ENCODE measurements at places on chromosomes 7 and 10. TPM values are rescaled to one million over a fixed set of nuclear protein-coding genes. Genes with fewer than 3 reads are reported as not detected.

GRCh38 chr7:24227068-24227467, 56.9 kb upstream of the NPY start:
- H3K4me3 ChIP-seq, result no peak overlapping the region
- H3K36me3 ChIP-seq, result peaks cover 1% of the 10 kb centered on the region
- no peak overlapping the region for H3K27ac ChIP-seq
- peaks cover 29% of the 10 kb centered on the region for H3K27me3 ChIP-seq

- no peaks in the 10 kb centered on the region for H3K36me3 ChIP-seq
- no peak for DNase-seq
- no peak overlapping the region for H3K4me3 ChIP-seq
- H3K27me3 ChIP-seq, result no peaks in the 10 kb centered on the region
- no peaks in the 10 kb centered on the region for H3K4me1 ChIP-seq
Measured at GRCh38 chr7:34224281-34224680, 318.9 kb downstream of the BMPER start.

DNA sequence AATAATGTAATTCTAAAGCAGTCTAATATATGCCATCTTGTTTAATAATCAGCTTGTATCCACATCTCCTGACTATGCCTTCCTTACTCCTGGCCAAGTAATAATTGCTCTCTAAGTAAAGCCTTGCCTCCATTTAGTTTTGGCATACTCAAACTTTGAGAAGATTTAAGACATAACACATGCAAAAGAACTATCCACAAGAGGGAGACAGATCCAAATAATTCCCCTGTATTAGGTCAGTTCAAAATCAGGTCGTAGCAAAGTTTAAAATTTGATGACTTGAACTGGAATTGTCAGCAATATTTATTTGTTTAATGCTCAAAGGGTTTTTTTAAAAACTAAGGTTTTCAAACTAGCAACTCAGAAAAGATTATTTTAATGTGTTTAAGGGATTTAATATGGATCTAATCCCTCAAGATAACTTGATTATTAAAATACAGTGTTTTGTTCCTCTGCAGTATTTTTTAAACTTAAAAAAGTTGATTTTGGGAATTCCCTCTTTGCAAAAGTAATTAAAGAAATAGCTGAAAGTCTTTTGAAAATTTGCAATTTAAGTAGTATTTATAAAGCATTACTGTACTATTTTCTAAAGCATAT, 95.3 kb downstream of the HDAC9 start:
- H3K36me3 ChIP-seq, result no peaks in the 10 kb centered on the region
- peaks cover 2% of the 10 kb centered on the region for H3K27me3 ChIP-seq
- no peaks in the 10 kb centered on the region for H3K4me1 ChIP-seq

DNA sequence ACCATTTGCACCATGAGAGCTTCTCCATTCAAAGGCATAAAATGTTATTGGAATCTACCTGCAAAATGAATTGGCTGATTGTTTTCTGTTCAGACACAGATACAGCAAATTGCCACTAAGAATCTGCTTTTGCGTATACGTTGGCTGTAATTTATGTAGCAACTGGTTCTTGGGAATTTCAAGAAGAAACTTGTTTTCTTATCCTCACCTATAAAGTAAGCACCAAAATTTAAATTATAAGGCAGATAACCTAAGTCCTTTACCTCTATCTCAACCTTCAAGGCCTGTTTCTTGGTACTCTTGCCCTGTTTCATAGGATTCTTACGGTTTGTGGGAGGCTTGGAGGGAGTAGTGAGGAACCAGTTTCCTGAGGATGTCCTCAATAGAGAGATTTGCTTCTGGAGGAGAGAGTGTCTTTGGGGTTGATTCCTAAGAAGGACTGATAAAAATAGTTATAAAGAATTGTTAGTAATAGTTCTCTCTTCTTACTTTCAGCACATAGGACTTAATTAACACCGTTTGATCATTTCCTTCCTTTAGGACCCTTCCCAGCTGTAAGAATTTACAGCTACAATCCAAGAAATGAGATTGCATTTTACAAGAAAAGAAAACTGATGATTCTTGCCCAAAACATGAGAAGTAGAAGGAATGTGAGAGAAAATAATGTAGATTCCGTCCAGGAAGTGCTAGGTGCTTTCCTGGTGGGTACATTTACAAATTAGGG, 2.0 kb downstream of the STAMBPL1 start:
- H3K4me1 ChIP-seq, result peaks cover 60% of the 10 kb centered on the region
- H3K4me3 ChIP-seq, result peak overlapping the region; percentile 94
- no peaks in the 10 kb centered on the region for H3K27me3 ChIP-seq

DNA sequence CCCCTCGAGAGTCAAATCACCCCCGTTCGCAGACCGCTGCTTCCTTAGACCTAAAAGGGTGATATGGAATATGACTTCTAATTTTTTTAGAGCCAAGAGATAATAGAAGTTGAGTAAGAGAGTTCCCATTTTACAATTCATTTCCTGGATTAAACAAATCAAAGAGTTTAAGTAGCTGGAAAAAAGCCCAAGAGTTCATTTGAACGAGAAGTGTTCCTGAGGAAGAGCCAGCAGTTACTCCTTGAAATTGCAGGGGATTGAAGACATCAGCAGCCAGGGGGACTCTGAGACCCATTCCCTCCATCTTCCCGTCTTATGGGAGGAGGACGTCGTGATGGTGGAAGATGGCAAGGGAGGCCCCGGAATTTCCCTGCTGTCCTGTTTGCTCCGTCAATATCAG, 277.0 kb downstream of the WDR11 start:
- no peak overlapping the region for H3K4me3 ChIP-seq
- no peak overlapping the region for H3K27ac ChIP-seq
- no peak for DNase-seq

- H3K36me3 ChIP-seq, result no peaks in the 10 kb centered on the region
- no peak for DNase-seq
- no peaks in the 10 kb centered on the region for H3K27me3 ChIP-seq
- no peaks in the 10 kb centered on the region for H3K4me1 ChIP-seq
- H3K27ac ChIP-seq, result no peak overlapping the region
Measured at GRCh38 chr10:129845111-129845753, 118.8 kb downstream of the EBF3 start.

GRCh38 chr7:152435384-152436110, at the start of gene KMT2C:
Gene KMT2C (minus strand): TSS chr7:152436003. CDS start chr7:152435786, 217 bp downstream.
- H3K4me3 ChIP-seq, result peak within 1 kb of the TSS; percentile 86
- peaks cover 16% of the 10 kb centered on the region for H3K4me1 ChIP-seq
- H3K27me3 ChIP-seq, result no peaks in the 10 kb centered on the region
- peak; percentile 72 for DNase-seq
- peak within 1 kb of the TSS; percentile 85 for H3K27ac ChIP-seq
- no peaks in the 10 kb centered on the region for H3K36me3 ChIP-seq

DNA sequence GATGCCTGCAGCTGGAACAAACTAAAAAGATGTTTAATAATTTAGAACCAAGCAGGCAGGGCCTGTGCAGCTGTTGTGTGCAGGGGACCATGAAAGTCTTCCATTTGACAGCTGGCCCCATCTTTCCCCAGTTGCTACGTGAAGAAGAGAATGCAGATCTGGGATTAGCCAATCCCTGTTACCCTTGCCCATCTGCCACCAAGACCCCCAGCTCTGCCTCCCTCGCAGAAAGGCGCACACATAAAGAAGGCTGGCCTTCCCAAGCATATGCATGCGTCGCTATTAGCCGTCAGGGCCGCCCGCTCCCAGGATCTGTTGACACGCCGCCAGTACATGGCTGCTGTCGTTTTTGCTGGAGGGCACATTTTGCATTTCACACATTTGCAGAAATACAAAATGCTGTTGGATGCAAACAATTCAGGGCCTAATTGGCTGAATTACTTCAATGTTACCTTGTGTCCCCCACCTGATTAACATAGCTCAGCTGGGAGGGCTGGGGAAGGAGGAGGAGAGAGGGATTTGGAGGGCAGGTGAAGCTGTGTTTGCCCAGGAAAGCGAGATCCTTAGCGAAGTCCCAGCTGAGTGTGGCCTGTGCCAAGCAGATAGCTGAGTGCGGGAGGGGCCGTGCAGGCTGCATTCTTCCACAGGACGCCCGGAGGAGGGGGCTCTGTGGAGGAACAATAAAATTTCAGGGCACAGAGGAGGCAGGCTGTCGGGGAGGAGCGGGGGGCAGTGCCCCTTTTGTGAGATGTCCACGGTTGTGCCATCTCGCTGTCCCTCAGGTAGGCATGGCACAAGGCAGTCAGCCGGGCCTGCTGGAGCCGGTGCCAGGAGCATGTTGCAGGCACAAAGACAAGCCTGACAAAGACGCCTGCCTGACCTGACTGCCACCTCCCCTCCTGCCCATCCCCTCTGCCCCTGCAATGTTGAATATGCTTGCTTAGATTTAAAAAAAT, 443.0 kb upstream of the MKI67 start:
- no peaks in the 10 kb centered on the region for H3K27me3 ChIP-seq
- DNase-seq, result no peak
- H3K4me1 ChIP-seq, result no peaks in the 10 kb centered on the region
- no peak overlapping the region for H3K27ac ChIP-seq

DNA sequence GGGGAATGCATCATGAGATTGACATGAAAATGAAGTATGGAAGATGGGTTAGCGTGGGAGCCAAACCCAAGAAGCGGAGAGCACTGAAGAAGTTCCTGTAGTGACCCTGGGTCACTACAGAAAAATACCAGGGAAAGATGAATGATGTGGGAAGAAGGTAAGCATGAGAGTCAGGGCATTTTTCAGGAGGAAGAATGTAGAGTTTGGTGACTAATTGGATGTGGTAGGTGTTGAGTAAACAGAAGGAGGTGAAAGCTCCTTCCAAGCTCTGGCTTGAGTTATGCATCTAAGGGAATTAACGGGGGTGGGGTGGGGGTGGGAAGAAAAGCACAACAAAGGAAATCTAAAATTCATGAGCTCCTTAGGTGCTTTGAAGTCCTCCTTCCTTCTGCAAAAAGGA, 238.1 kb upstream of the AOAH start:
- no peak overlapping the region for H3K27ac ChIP-seq
- H3K4me3 ChIP-seq, result no peak overlapping the region
- DNase-seq, result no peak
- peaks cover 9% of the 10 kb centered on the region for H3K4me1 ChIP-seq
- peaks cover 32% of the 10 kb centered on the region for H3K36me3 ChIP-seq

- no peaks in the 10 kb centered on the region for H3K4me1 ChIP-seq
- no peaks in the 10 kb centered on the region for H3K27me3 ChIP-seq
- no peaks in the 10 kb centered on the region for H3K36me3 ChIP-seq
- no peak for DNase-seq
- no peak overlapping the region for H3K4me3 ChIP-seq
Measured at GRCh38 chr10:34606890-34607289, 208.2 kb downstream of the PARD3 start.

- DNase-seq, result no peak
- no peaks in the 10 kb centered on the region for H3K27me3 ChIP-seq
- peaks cover 8% of the 10 kb centered on the region for H3K36me3 ChIP-seq
- H3K27ac ChIP-seq, result no peak overlapping the region
- no peak overlapping the region for H3K4me3 ChIP-seq
- peaks cover 2% of the 10 kb centered on the region for H3K4me1 ChIP-seq
Measured at GRCh38 chr7:100577507-100577906, 3.8 kb upstream of the SAP25 start.

GRCh38 chr7:155216475-155217272, 81.0 kb upstream of the INSIG1 start:
- no peak overlapping the region for H3K27ac ChIP-seq
- no peak overlapping the region for H3K4me3 ChIP-seq
- H3K36me3 ChIP-seq, result no peaks in the 10 kb centered on the region
- no peaks in the 10 kb centered on the region for H3K4me1 ChIP-seq
- DNase-seq, result no peak

- peaks cover 11% of the 10 kb centered on the region for H3K27me3 ChIP-seq
- no peak overlapping the region for H3K4me3 ChIP-seq
- no peak overlapping the region for H3K27ac ChIP-seq
- DNase-seq, result no peak
Measured at GRCh38 chr7:116705419-116705818, 33.4 kb downstream of the MET start.

DNA sequence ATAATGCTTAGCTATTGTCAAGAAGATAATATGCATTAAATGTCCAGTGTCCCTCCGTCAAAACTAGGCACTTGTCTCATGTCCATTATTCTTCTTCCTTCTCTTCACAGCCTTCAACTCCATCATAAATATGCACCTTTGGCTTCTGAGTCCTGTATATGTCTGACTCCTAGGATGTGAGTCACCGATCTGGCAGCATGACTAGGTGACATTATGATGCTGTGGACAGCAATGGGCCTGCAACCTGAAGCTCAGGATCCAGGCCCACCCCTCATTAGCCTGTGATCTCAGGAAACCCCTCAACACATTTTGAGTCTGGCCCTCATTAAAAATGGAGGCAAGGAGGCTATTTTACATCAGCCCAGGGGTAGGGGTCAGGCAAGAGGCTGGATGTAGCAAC, 362.5 kb upstream of the ZMIZ1 start:
- no peak for DNase-seq
- no peaks in the 10 kb centered on the region for H3K36me3 ChIP-seq
- no peaks in the 10 kb centered on the region for H3K4me1 ChIP-seq

DNA sequence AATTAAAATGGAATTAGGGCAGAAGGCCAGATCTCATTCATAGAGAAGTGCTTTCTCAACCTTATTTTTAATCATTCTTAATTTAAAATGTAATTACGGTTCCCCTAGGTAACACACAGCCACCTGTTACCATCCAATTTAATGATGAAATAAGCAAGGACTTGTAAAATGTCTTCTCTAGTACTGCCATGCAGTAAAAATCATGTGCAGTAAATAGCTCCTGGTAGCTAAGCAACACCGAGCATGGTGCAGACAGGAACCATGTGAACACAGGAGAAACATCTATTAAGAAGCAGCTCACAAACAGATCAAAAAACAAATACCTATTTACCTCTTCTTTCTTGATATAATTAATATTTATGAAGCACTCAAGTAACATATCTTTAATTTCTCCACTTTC, 15.1 kb downstream of the NCAPG2 start:
- H3K4me1 ChIP-seq, result peaks cover 8% of the 10 kb centered on the region
- no peak overlapping the region for H3K4me3 ChIP-seq
- no peak for DNase-seq
- H3K27me3 ChIP-seq, result no peaks in the 10 kb centered on the region

- H3K4me1 ChIP-seq, result peaks cover 10% of the 10 kb centered on the region
- peaks cover 31% of the 10 kb centered on the region for H3K36me3 ChIP-seq
- H3K4me3 ChIP-seq, result no peak overlapping the region
- H3K27ac ChIP-seq, result no peak overlapping the region
- DNase-seq, result no peak
Measured at GRCh38 chr7:99457650-99458493, 8.1 kb downstream of the ATP5MF start.

GRCh38 chr10:50600286-50600685, 23.5 kb downstream of the SGMS1 start:
- no peaks in the 10 kb centered on the region for H3K27me3 ChIP-seq
- DNase-seq, result no peak
- no peak overlapping the region for H3K4me3 ChIP-seq

- H3K27me3 ChIP-seq, result no peaks in the 10 kb centered on the region
- no peak for DNase-seq
- H3K4me3 ChIP-seq, result no peak overlapping the region
Measured at GRCh38 chr10:52258799-52259425, 55.2 kb upstream of the DKK1 start.

DNA sequence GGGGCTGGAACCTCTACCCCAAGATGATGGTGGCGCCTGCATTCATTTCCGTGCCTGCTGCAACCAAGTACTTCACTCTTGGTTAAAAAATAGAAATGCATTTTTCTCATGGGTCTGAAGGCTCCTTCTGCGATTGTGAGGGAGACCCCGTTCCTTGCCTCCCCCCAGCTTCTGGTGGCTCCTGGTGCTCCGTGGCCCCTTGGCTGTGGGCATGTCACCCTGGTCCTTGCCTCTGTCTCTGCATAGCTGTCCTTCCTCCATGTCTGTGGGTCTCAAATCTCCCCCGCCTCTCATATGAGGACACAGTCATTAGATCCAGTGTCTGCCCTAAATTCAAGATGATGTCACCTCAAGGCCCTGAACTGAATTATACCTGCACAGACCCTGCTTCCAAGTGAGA, 317.9 kb downstream of the TCERG1L start:
- no peak overlapping the region for H3K4me3 ChIP-seq
- no peak overlapping the region for H3K27ac ChIP-seq
- no peaks in the 10 kb centered on the region for H3K4me1 ChIP-seq

ZNF273 gene
- 10.9 TPM for total RNA-seq

PLAC9 gene
- total RNA-seq, result not detected

DPYSL4 gene
- 8.5 TPM for total RNA-seq

HTR7 gene
- total RNA-seq, result not detected

SLC39A12 gene
- total RNA-seq, result not detected

IGF2BP3 gene
- 0.37 TPM for total RNA-seq
